Renal cortex interstitium (tissue), 15 donors: ENCODE measurements at places on chromosomes 2 and 18. TPM values are rescaled to one million over a fixed set of nuclear protein-coding genes. Genes with fewer than 3 reads are reported as not detected.
A peak's percentile ranks its signal among the peaks of the same experiment; 100 is the strongest.

DNA sequence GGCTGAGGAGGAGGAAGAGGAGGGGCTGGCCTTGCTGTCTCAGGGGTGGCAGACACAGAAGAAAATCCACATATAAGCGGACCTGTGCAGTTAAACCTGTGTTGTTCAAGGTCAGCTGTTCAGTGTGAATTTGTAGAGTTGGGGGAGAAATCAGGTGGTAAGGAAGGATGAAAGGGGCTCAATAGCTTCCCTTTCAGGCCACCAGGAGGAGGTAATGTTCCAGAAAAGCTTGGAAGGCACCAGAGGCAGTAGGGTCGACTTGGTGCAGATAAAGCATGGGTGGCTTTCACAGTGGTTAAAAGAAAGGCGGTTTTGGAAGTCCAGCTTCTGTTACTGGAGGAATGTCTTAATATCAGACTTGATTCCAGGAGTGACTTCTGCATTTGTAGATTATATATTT lies 167.4 kb downstream of the THSD7B start:
- peak; percentile 9 for DNase-seq

DNA sequence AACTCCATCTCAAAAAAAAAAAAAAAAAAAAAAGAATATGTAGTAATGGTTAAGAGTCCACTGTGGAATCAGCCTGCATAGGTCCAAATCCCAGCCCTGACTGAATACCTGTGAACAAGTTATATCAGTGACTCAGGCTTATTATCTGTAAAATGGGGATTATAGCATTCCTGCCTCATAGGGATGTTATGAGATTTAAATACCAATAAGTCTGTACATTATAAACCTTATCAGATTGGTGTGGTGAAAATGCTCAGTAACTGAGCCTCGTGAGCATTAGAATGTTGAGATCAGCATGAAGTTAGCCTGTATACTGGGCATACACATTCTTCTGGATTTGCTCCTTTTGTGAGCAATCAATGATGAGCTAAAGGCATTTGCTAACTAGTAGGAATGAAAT lies 3.0 kb upstream of the AMMECR1L start:
- no peak for DNase-seq

DNA sequence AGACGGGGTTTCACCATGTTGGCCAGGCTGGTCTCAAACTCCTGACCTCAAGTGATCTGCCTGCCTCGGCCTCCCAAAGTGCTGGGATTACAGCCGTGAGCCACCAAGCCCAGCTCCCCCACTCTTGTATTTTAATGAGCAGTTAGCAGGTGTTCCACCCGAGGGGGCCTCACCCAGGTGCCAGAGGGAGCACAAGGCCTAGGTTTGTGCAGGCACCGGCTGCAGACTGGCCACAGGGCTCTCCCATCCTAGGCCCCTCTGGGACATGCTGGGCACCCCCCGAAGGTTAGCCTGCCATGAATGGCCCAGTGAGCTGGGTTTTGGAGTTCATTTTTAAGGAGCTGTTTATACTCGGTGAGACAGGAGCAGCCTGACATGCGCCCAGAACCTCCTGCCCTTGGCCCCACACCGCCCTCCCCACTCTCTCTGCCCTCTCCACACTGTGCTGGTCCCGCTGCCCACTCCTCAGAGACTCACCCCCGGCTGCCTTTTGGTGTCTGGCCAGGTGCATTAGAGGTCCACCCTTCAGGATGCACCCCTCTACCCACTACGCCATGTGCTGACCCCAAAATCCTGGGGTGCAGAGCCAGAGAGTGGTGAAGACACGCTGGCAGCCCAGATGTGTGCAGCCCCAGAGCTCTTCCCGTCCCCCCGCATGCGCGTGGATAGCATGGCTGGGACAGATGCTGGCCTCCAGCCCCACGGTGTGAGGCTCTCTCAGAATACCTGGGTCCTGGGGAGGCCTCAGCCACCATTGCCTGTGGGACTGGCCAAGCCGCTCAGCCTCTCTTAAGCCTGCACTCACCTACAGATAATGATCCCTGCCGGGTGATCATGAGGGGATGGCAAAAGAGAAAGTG lies 11.2 kb upstream of the KLF11 start:
- DNase-seq = no peak

The C1QL2 gene
- not detected for polyA plus RNA-seq

GRCh38 chr2:44547718-44548117 lies 186.0 kb downstream of the CAMKMT start:
- DNase-seq = no peak

GRCh38 chr2:130843321-130843985 lies 6.7 kb downstream of the ARHGEF4 start:
- DNase-seq = no peak

DNA sequence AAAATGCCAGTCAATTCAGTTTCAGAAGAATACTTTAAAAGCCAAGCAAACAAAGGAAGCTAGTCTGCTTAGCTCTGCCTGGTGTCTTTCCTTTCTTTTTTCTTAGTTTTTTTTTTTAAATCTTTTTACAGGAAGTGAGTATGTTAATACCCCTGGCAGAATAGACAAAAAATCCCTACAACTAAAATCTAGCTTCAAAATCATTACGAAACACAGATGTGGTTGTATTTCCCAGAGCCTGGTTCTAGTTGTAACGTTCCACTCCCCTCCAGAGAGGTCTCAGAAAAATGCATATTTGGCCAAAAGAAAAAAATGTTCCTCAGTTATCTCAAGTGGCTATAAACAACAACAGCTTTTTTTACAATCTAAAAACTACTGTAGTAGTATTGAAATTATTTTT lies 202.1 kb upstream of the RND3 start:
- no peak for DNase-seq

GRCh38 chr2:239724194-239724849 lies 300.8 kb downstream of the NDUFA10 start:
- no peak for DNase-seq

The DNAJC5G gene
- polyA plus RNA-seq = 0.59 TPM

DNA sequence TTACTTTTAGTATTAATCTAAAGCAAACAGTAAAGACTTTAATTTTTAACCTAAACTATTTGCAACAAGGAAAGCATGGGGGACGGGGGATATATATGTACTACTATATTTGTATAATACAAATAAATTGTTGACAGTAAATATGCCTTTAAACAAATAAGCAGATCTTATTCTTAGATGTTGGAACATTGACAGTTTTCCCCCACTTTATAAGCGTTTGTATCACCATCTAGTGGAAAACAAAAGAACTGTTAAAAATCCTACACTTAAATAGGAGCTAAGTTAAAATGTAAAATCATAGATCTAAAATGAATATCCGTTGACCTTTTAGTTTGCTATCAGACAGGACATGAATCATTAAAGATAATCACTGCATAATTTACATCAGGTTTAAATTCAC lies 50.0 kb downstream of the RBBP8 start:
- DNase-seq = no peak

DNA sequence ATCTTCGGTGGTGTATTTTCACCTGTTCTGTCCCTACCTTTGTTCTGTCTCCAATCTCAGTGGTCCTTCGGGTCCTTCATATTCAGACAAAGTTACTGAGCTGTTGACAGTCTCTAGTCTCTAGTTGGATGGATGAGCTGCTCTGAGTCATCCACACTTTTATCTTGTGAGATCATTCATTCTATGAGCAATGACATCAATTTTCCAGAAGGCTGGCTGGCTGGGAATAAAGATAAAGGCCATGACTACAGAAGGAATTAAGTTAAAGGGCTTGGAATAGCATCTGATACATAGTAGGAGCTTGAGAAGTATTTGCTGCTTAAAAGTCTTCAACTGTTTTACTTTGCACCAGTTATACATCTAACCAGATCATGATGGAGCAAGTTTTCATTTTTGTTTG lies 43.1 kb upstream of the SLC39A10 start:
- DNase-seq = no peak

The HOXD1 gene
- polyA plus RNA-seq = 12.4 TPM

GRCh38 chr2:64192664-64193105 lies 48.5 kb upstream of the PELI1 start:
- DNase-seq = no peak

GRCh38 chr2:69914950-69915945 lies at the start of gene MXD1:
Gene MXD1 (plus strand): TSS chr2:69915109. CDS start chr2:69915331, 222 bp downstream.
- DNase-seq = no peak

The SP140 gene
- polyA plus RNA-seq = 1.6 TPM

DNA sequence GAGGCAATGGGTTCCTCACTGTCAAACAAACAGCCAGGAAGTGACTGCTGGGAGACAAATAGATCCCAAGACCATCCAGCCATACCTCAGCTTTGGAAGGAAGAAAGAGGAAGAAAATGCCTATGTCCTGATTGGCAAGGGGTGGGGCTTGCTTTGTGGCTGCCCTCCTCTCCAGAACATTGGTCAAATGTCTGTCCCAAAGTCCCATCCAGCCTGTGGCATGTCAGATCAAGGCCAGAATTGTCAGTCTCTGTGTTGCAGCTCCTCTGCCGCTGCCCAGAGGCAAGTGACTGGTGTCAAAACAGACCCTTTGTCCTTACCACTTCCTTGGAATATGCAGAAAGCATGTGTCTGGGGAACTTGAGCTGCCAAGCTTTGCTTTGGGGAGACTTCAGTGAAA lies 63.0 kb upstream of the SMAD2 start:
- DNase-seq = no peak

The SERPINE2 gene
- 118 TPM for polyA plus RNA-seq

DNA sequence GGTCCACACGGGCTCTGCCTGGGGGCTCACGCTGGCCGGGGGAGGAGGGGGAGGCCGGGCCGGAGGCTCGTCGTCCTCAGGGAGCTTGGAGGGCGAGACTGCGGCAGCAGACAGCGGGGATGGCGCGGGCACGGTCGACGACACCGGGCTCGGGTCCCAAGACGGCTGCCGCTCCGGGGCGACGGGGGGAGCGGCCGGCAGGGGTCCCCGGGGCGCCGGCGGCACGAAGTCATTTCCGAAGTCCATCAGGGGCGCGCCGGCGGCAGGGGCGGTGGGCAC lies 491 bp downstream of the RTN4 start:
- no peak for DNase-seq

- no peak for DNase-seq
Observed at GRCh38 chr2:84901593-84902120, 3.8 kb upstream of the TMSB10 start.

DNA sequence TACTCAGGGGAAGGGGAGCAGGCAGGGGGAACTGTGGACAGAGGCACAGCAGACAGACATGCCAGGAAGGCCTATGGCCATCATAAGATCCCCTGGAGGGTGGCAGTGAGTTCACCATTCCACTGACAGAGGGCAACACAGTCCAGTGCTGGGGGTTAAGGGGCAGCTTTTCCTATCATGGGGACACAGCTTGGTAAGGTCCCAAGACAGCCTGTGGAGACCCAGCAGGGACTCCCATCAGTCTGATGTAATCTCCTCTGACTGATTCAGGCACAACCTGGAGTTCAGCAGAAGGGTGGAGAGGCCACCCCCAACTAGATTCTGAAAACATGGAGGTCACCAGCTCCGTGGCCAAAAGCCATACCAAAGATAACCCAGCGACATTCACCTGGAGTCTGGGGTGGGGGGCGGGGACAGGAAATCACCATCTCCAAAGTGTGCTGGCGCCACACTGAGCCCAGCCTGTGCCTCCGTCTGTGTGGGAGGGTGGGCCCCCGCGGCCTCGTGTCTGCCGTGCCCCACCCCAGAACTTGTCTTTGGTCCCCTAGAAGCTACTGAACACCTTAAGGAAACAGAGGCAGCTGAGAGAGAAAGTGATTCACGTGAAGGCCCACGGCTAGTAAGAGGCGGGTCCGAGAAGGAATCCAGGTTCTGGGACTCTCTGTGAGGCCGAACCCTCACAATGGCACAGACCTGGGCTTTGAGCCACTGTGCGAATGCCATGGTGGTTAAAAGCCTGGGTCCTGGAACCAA lies 28.6 kb downstream of the DNMT3A start:
- DNase-seq = no peak

DNA sequence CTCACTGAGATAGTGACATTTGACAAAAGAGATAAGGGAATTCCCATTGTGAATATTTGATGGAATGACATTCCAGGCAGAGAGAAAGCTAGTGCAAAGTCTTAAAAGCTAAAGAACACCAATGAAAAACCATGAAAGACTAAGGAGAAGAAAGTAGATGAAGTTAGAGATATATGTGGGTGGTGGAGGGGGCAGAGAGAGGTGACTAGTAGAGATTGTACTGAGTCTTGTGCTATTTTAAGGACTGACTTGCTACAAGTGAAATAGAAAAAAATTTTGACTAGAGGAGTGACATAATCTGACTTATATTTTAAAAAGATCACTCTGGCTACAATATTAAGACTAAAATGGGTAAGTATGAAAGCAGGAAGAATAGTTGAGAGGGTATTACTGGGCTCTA lies 35.3 kb upstream of the GULP1 start:
- no peak for DNase-seq

DNA sequence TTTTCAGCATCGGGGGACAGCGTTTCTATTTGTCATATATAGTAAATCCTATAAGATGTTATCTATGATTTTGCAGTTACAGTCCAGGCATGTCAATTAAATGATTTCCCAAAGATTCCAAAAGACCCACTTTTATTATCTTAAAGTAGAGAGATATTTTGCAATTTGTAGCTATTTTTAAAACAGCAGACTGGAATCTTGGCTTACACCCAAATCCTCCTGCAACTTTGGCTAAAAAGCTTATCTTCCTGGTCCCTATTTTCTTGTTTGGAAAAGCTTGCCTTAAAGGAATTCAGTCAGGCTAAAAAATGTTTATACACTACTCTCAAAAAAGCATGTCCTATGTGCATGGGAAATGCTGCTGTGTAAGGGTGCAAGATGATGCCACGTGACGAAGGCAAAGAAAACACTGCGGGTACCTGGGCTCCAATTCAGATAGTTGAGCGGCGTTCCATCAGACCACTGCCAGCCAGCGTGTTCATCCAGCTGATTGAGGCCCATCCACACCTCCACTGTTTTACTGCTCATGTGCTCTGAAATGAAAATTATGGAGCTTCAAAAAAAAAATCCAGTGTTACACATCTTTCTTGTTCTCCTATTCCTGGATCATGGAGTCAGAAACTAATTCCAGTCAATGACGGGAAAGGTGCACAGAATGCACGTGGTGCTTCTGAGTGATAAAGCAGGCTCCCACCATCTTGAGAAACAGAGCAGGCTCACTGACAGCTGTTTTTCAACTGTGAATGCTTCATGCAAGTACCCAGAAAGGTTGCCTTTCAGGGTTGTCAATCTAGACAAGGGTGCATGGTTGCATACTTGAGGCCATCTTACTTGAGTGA lies 33.8 kb downstream of the PLA2R1 start:
- no peak for DNase-seq

- no peak for DNase-seq
Observed at GRCh38 chr2:218727502-218728165, 17.0 kb downstream of the TTLL4 start.

DNA sequence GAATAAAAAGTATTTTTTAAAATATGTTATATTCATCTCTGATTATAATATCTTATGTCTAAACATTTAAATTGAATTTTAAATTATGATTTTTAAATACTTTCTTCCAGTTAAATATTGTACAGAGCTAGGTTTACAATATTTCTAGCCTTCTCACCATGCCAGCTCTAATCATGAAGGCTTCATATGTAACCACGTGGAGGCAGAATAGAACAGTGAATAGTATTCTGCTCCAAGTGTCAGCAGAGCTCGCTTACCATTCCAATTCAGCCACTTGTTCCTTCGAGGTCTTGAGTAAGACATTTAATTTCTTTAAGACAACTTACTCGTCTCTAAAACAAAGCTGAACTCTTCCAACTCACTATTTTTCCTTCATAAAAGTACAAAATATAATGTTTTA lies 871.8 kb downstream of the SUCLG1 start:
- DNase-seq = no peak

The GATA6 gene
- polyA plus RNA-seq = 9.2 TPM

- DNase-seq = no peak
Observed at GRCh38 chr18:8601277-8602032, 7.8 kb upstream of the RAB12 start.

The GCA gene
- polyA plus RNA-seq = 33.6 TPM
